Anterior cingulate cortex (tissue), 58 donors: ENCODE measurements at places on chromosomes 16 and 17.

DNA sequence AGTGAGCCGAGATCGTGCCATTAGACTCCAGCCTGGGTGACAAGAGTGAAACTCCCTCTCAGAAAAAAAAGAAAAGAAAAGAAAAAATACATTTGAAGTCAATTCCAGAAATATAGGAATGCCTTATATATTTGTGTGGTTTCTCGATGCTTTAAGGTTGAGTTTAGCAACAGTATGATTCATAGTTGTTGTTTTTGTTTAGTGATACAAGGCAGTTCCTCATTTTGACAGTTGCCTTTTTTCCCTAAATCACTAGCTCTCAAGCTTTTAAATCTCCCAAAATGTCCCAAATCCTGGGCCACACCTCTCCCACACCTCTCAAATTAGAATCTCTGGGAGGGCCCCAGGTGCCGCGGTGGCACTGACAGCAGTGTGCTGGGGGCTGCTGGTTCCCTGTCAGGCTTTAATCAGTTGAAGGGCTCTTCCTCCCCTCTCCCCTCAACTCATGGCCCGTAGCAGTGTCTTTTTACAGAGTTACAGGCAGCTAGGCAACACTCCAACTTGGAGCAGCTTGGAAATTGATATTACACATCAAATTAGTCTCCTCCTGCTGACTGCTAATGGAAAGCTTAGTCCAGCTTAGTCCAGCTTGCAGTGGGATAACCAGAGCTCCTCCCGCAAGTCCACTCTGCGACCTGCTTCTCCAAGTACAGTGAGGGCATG, 58.4 kb downstream of the EPN2 start:
- DNase-seq = no peak

DNA sequence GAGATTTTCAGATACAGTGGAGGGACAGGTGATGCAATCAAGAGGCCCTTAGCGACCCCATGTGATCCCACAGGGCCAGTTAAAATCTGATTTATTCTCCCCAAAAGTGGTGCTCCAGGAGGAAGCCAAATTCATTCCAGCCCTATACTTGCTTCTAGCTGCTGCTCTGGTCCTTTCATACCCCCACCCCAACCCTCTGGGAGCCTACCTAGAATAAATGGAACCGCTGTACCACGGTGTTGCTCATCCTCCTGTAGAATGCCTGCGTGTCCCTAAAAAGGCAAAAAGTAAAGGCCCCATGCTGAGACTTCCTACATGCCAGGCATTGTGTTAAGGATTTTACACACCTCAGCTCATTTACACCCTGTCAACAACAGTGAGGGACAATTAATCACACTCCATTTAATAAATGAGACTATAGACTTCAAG, 2.0 kb upstream of the RASL10B start:
- no peak for DNase-seq

DNA sequence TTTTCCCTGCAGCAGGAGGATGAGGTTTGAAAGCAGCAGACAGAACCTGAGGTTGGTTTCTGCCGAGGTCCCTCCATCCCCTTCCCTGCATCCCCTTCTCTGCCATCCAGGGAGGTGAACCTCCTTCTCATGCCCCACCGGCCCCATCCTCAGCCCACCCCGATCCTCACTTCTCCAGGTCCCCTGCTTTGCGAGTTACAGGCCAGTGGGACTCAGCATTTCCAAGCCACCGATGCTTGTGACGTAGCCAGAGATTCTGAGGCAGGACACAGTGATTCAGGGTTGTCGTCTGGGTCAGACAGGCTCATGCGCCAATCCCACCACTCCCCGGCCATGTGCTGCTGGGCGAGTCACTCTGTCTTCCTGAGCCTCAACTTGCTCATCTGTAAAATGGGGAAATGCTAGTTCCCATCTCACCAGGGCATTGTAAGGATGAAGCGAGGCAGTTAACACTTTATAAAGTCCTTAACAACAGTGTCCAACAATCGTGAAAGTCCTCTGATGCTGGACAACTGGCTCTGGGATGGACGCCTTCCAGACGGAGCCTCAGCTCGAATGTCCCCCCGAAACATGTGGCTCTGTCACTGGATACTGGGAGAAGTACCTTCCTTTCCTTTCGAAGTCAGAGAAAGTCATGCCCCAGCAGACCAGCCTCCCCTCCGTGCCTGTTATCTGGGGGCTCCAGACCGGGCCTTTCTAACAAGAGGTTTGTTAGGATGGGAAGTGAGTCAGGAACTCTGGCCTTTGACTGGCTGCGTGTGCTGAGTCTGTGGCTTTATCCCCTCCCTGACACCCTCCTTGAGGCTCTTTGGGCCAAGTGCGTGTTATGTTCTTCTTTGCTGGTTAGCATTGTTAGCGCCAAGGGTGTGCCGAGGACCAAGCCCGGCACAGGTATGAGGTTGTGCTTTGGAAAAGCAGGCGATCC, 21.9 kb downstream of the SEC14L5 start:
- DNase-seq = no peak

- DNase-seq = no peak
Measured at GRCh38 chr16:10517868-10518267, 62.5 kb downstream of the EMP2 start.
